ENCODE measurements at places on chromosomes 12 and 14.
A peak's percentile ranks its signal among the peaks of the same experiment; 100 is the strongest.

- no peak for DNase-seq
These were observed 16.2 kb downstream of the FAM222A start for GRCh38 chr12:109729801-109730200.

GRCh38 chr12:79982086-79983062 is 47.5 kb upstream of the PPP1R12A start:
- DNase-seq = peak; percentile 72

DNA sequence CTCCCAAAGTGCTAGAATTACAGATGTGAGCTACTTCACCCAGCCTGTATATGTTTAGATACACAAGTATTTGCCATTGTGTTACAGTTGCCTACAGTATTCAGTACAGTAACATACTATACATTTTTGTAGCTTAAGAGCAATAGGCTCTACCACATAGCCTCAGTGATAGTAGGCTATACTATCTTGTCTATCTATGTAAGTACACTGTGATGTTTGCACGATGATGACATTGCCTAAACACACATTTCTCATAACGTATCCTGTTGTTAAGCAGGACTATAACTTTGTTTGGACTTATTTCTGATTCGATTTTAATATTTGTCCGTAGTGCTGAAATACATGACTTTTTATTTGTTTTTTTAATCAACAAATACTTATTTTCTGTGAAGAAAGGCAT is 129.2 kb downstream of the PCNX1 start:
- DNase-seq = no peak

- DNase-seq = peak; percentile 42
These were observed 115.8 kb downstream of the SLC25A47 start for GRCh38 chr14:100438678-100439592.

All from fibroblast of skin of scalp (primary cell).